ENCODE measurements at places on chromosomes 3 and 15. TPM values are rescaled to one million over a fixed set of nuclear protein-coding genes. Genes with fewer than 3 reads are reported as not detected.

- no peak for DNase-seq
Measured at GRCh38 chr3:55604402-55604801, 117.3 kb upstream of the WNT5A start.

GRCh38 chr3:62557983-62558382, 184.6 kb upstream of the FEZF2 start:
- DNase-seq = no peak

GRCh38 chr3:153072382-153072781, 89.6 kb upstream of the RAP2B start:
- DNase-seq = no peak

TMEM40 gene
- polyA plus RNA-seq = not detected
